K562 (cell line): ENCODE measurements at places on chromosomes 1 and 21.

- no peak for DNase-seq
These were observed 128.7 kb downstream of the ZZZ3 start for GRCh38 chr1:77553568-77554291.

DNA sequence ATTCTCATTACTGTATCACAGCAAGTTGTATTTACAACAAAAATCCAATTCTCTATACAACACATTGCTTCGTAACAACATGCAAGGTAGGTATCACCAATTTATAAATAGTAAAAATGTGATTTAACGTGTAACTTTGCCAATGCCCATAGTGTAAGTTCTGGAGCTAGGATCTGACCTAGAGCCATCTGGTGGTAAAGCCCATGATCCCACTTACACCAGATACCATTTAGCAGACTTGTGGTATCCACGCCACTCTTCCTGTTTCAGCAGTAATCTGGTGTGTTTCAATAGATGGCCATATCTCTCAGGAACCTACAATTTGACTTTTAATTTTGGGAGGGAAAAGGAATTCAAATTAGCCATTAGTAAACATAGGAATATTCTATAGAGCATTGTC is 10.2 kb downstream of the SETSIP start:
- no peak for DNase-seq

DNA sequence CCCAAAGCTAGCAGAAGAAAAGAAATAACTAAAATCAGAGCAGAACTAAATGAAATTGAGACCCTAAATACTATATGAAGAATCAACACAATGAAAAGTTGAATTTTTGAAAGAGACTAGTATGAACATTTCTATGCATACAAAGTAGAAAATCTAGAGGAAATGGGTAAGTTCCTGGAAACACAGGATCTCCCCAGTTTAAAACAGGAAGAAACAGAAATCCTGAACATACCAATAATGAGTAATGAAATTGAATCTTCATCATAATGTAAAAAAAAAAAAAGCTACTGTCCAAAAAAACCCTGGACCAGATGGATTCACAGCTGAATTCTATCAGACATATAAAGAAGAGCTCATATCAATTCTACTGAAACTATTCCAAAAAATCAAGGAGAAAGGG is 233.5 kb downstream of the PLPP3 start:
- DNase-seq, result no peak

GRCh38 chr1:201501144-201501543 is 5.8 kb downstream of the CSRP1 start:
- DNase-seq, result no peak

DNA sequence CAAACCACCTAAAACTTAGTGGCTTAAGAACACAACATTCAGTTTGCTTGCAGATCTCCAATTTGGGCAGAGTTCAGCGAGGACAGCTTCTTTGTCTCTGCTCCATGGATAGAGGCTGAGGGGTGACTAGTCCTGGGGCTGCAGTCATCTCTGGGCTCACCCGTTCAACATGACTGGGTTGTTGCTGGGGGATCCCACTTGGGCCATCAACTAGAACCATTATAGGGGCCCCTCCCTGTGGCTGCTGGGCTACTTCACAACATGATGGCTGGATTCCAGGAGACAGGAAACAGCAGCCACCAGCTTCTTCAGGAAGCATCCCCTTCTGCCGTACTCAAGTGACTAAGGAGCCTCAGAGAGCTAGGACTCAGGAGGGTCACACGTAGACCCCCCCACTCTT is 140.9 kb downstream of the RHOU start:
- no peak for DNase-seq
